ENCODE measurements at places on chromosomes 2 and 18.

DNA sequence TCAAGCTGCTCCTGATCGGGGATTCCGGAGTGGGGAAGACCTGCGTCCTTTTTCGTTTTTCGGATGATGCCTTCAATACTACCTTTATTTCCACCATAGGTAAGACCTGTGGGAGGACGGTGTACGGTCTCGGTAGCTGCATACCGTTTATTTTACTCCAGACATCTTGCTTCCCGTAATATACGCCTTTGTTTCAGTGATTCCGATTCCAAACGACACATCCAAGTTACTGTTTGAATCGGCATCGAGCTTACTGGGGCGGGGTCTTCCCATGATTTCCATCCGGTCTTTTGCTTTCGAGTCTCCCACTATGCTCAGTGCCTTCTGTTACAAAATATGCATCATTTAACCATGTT is 731 bp downstream of the RAB10 start:
- DNase-seq, result no peak

- DNase-seq, result no peak
These were observed 258.9 kb upstream of the GULP1 start for GRCh38 chr2:188032786-188033185.

GRCh38 chr2:219836647-219837177 is 209.3 kb downstream of the SLC4A3 start:
- DNase-seq, result no peak

- DNase-seq, result no peak
These were observed 160.8 kb upstream of the MYCN start for GRCh38 chr2:15779381-15780041.

DNA sequence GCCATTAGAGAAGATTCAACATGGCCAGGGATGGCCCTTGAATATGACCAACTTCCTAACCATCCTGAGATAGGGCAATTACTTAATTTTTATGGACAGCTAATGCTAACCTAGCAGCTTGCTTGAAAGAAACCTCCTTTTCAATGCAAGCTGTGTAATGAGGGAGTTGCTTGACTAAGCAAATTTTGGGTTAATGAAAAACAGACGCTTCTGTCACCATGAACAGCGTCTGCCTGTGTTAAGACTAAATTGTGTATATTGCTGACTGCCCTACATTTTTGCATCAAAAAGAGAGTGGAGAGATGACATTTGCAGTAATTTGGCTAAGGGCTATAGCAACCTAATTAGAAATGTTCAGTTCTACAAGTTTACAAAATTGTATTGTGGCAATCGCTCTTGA is 319.2 kb upstream of the LRATD1 start:
- no peak for DNase-seq

DNA sequence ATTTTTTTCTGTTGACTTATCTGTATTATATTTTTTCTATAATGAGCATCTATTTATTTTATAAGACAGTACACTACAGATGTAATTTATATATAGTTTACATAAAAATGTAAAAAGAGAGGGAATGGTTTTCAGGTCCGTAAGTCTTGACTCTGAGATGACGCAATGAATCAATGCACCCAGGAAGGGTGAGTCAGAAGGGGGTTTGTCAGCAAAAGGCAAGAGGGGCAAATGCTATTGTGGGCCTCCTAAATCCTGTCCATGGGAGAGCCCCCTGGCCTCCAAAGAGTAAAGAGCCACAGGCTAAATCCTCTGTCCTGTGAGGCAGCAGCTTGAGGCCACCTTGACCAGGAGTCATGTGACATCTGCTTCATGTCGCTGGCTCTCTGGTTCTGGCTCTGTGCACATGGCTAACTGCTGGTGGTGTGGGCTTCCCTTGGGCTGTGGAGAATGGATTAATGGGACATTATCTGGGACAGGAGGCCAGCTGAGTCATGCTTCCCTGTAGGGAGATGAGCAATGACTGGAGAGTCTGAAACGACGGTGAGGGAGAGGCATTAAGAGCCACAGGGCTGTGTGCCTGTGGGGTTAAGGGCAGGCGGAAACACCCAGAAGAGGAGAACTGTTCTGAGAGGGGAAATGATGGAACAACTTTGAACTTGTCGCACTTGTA is 22.8 kb upstream of the ASB18 start:
- no peak for DNase-seq

DNA sequence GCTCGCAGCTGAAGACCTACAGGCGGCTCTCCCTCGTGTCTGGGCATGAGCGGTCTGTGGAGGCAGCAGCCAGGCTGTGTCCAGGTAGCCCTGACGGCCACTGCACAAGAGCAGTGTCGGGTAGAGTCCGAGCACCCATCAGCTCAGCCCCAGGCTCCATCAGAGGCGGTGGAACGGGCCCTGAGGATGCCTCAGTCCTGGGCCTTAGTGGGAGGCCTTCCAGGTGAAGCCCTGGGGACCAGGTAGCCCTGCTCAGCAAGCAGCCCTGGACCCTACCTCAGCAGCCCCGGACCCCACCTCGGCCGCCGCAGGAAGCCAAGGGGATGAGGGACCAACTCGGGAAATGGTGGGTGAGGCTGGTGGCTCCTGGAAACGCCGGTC is 21.3 kb upstream of the KLF11 start:
- no peak for DNase-seq

GRCh38 chr2:230400454-230400853 is 15.5 kb upstream of the SP100 start:
- no peak for DNase-seq

- DNase-seq, result no peak
These were observed 13.1 kb downstream of the EIF4E2 start for GRCh38 chr2:232563580-232563979.

DNA sequence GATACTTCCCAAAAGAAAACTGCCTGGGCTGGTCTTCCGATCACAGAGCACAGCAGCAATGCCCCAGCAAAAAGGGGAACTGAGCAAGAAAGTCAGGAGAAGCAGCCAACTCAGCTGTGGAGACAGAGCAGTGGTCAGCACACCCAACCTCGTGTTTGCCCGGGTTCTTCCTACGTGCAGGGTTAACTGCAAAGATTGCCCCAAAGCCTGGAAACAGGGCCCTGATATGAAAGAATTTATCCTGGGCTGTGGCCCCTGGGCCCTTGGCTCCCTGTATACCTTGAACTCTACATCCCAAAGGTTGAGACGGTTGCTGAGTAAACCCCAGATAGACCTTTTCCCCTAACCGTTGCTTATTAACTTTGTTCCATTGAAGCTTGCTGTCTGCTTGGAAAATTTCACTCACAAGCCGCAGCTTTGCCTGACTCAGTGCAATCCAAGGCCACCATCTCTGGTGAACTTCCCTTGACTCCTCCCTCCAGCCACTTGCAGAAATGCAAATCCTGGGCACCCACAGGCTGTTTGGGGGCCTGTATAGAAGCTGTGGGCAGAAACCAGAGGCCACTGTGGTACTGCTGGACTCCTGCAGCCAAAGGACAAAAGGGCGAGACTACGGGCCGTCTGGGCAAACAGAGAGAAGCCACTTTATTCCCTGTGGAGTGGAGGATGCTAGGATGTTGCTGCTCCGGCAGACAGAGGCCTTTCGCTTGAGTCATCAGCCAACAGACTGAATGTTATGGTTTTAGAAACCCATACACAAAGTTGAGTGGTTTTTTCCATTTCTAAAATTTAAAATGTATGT is 18.2 kb downstream of the NRP2 start:
- no peak for DNase-seq

DNA sequence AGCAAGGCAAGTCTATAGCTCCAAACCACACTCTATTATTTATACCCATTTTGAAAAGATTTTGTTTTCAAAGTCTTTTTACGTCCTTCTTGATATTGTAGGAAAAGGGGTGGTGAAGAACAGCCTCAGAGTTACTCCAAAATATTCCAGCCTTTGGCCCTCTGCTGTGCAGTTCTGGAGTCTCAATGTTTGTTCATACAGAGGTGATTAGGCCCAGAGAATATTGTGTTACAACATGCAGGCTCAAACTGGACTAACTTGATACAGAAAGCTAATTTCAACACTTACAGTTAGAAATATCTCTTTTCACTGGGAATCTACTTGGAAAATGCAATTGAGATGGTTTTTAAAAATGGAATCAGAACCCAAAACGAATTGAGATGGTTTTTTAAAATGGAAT is 40.4 kb upstream of the SLC25A52 start:
- DNase-seq, result no peak

DNA sequence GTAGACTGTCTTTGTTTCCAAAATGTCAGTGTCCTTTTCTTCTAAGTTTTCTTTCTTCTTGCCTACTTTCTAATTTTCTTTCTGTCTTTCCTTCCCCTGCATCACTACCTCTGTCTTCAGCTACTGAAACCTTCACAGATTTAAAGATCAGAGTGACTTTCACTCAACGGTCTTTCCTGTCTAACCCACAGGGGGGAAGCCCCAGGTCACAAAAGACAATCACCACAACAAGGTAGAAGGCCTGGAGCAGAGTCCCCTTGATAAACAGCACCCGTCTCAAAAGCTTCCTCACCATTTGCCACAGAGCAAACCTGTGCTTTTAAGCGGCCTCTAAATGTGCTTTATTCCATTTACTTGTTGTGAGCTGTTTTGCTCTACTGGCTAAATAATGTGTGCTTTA is 665.4 kb downstream of the BCL11A start:
- DNase-seq, result no peak

DNA sequence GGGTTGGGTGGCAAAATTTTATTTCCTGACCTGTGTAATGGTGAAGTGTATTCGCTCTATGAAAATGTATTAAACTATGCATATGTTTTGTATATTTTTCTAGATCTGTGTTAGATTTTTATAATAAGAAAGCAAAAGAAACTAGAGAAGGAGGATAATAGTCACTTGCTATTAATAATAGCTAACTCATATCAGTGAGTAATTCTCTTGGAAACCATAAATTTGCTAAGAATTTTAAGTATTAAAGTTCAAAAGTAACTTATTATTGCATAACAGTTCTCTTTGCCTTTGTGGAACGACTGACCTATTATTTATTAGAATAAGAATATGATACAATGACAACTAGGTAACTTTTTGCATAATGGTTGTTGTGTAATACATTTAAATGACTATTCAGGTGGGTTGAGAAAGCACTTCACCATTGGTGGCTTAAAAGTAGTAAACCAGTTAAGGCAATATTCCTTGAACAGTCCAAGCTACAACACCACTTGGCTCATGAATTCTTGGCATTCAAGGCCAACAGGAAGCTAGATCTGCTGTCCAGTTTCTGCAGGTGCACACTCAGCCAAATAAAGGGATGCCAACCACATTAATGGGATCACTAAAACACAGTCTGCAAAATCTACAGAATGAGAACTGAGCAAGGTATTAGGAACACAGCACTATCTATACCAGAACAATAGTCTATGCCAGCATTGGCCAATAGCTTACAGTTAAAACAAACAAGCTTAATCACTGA is 921.3 kb downstream of the CPS1 start:
- DNase-seq, result no peak

DNA sequence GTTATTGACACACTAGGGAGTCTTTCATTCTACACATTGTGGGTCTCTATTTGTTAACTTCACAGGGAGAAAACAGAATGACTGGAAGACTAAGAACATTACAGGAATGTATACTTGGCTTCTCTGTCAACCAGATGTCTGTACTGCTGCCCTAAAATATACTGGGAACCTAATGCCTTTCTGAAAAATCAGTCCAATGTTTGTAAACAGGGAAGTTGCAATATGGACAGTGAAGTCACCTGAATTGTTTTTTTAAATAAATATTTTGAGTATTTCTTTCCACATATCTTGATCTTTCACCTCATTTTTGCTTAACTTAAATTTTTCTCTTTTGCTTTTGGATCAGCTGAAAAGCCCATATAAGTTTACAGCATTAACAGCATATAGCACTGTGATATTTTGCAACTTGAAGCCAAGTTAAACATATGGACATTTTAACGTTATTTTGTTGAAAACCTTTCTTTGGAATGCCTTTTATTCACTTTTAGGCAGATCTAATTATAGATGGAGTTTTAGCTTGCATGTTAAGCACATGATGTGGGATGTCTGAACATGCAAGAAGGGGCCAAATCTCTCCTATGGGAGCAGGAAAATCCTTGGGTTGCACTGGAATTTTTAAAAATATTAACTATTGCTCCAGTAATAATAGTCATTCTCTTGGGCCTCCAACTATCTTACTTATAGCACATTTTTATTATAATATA is 137.7 kb upstream of the TWIST2 start:
- DNase-seq, result no peak

DNA sequence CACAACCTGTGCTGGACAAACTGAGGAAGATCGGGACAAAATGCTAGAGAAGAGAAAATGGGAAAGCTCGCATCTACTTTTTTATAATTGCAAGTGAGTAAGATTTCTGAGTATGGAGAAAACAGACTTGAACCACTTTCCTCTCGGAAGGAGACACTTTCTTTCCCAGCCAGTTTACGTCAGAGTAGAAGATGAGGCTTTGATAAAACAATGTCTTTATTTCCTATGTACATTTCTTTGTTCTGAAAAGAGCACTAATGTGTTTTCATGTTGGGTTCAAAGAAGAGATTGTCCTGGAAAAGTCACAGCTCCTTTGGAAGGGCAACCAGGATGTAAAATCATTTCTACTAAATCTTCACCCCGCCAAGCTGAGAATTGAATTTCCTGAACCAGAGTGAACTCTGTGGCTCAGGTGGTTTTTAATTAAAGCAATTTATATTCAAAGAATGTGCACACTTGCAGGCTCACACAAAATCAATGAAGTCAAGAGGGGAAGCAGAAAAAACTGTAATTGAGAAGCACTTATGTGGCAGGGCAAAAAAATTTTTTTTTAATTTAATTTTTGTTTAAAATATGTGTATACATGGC is 23.4 kb upstream of the ITGA6 start:
- peak; percentile 5 for DNase-seq

DNA sequence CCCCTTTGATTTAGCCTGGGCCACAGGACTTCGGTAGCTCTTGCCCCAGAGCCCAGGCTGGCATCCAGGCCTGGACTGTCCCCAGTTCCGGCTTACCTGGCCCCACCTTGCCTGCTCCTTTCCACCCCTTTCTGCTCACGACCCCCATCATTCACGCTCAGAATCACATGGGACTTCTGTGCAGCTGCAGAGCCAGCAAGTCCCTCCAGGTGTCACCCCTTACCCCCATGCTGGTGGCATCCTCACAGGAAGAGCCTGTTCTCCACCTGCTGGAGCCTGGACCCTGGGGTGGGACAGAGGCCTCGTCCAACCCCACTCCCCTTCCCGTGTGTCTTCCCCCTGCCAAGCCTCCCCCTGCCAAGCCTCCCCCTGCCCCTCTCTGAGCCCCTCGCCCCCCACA is 7.9 kb upstream of the KCNIP3 start:
- no peak for DNase-seq

DNA sequence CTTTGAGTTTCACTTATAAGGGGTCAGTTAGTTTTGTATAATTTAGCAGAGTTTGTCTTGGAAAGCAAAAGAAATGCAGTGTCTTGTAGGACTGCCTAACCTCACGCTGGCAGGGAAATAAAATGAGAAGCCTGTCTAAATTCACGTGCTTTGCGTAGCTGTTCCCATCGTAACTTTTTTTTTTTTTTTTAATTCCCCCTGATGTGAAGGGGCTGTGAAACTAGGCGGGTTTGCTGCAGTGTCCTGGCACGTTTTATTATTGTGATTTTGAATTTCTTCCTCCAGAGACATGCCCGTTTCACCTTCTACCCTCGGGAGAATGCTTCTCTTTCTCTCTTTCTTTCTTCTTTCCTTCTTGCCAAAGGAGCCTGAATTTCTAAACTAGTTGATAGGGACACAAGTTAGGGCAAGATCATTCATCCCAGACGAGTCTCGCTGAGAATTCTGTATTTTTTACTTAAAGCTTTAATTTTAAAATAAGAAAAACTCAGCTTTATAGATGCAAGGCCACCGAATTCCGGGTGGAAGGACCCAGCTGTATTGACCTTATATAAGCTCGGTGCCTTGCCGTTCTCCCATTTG is 2.3 kb downstream of the MEIS1 start:
- no peak for DNase-seq

- peak; percentile 70 for DNase-seq
These were observed 19.6 kb upstream of the KIF3C start for GRCh38 chr2:26001743-26002351.

Data from NCI-H2107 (cell line).